ENCODE measurements at places on chromosomes 7 and 10.

GRCh38 chr10:89588671-89589070, 53.3 kb upstream of the SLC16A12 start:
- no peak for DNase-seq

- no peak for DNase-seq
Observed at GRCh38 chr10:100333661-100334440, 3.8 kb upstream of the PKD2L1 start.

- DNase-seq, result peak; percentile 43
Observed at GRCh38 chr10:45373003-45373575, 927 bp upstream of the ALOX5 start.

DNA sequence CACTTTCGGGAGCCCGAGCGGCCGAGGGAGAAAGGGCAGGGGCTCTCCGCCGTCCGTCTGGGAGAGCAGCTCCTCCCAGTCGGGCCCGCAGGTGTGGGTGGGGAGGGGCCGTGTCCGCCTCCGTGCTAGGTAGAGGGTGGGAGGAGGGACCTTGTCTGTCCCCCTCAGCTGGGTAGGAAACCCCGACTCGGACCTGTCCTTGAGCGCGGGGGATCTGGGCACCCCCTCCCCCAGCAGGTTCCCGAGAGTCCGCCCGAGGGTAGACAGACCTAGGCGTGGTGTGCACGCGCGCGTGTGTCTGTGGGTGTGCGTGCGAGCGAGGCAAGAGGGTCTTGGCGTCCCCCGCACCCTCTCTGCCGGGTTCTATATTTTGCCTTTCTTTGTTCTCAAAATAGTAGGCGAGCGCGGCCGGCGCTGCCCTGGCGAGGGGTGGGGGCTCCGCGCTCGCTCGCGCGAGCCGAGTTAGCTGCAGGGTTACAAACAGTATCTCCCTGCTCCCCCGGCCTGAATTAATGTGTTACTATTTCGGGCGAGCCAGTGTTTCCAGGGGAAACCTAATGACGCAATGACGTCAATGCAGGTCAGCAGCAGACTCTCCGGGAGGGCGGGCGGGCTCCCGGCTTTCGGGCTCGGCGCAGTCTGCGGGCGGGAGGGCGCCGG, 73.9 kb upstream of the LEP start:
- peak; percentile 30 for DNase-seq

DNA sequence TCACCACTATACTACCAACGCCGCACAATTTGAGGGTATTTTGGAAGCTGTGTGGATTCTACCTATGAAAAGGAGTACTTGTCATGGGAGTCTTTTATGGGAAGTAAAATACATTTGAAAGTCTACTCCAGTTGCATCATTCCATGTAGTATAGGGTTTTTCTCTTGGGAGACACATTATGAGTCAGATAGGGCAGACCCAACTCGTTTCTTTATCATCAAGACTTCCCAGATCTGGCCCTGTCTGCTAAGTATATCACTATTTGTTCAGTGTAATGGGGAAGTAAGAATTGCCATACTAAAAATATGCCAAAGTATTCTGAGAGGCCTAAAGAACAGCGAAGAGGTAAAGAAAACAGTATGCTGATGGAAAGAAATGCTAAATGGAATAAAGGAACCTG, 144.2 kb downstream of the SPAG6 start:
- DNase-seq, result no peak

- DNase-seq, result no peak
Observed at GRCh38 chr7:74587435-74588126, 69.9 kb upstream of the GTF2I start.

DNA sequence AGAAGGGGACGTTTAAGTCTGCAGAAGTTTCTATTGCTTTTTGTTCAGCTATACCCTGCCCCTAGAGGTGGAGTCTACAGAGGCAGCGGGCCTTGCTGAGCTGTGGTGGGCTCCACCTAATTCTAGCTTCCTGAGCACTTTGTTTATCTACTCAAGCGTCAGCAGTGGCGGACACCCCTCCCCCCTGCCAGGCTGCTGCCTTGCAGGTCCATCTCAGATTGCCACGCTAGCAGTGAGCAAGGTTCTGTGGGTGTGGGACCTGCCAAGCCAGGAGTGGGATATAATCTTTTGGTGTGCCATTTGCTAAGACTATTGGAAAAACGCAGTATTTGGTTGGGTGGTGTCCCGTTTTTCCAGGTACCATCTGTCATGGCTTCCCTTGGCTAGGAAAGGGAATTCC, 147.3 kb upstream of the PRPS1L1 start:
- no peak for DNase-seq

GRCh38 chr10:16992611-16993119, 136.9 kb downstream of the CUBN start:
- no peak for DNase-seq

Data from stimulated activated naive CD8-positive, alpha-beta T cell treated with anti-CD3 and anti-CD28 coated beads, Interleukin-15, Interleukin-2, amounts not matched to agents 100 U/mL and 50 U/mL, for 24 hours (primary cell).